WTC11 (cell line): ENCODE measurements at places on chromosomes 11 and 22. TPM values are rescaled to one million over a fixed set of nuclear protein-coding genes. Genes with fewer than 3 reads are reported as not detected.
A peak's percentile ranks its signal among the peaks of the same experiment; 100 is the strongest.

GRCh38 chr11:64006398-64006797 is 20.2 kb downstream of the OTUB1 start:
- peaks cover 98% of the 10 kb centered on the region for H3K27me3 ChIP-seq
- no peak overlapping the region for H3K27ac ChIP-seq
- peaks cover 8% of the 10 kb centered on the region for H3K36me3 ChIP-seq
- 0 out of 2 replicates have a peak overlapping the region, but pooled peaks have one; percentile 69 for H3K4me3 ChIP-seq

DNA sequence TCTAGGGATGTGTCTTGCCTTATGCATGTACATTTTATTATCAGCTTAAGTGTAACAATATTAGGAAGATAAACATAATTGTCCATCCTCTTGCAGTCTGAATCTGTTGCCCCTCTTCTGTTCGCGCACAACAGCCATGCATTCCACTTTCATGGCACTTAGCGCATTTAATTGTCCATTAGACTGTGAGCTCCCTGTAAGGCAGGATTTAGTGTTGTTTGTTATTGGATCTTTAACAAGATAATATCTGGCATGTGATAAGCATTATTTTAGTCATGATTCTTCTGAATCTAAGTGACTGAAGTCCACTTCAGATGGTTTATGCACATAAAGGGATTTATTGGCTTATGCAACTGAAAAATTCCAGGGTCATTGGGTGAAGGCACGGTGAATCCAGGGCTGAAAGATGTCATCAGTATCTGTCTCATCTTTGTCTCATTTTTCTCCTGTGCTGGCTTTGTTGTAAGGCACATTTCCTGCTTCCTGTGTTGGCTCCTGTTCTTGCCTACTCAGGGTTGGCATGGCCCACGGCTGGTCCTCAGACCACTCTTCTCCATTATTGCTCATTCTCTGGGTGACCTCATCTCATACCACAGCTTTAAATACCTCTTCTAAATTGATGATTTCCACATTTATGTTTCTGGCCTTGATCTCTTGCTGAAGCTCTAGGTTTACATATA is 37.6 kb downstream of the ATXN10 start:
- peak overlapping the region; percentile 10; the same call in 1 of the 2 replicates for H3K27ac ChIP-seq
- H3K4me3 ChIP-seq, result no peak overlapping the region
- H3K36me3 ChIP-seq, result peaks cover 16% of the 10 kb centered on the region
- no peaks in the 10 kb centered on the region for H3K4me1 ChIP-seq
- no peaks in the 10 kb centered on the region for H3K27me3 ChIP-seq

GRCh38 chr11:12901272-12901671 is 107.8 kb upstream of the RASSF10 start:
- H3K27me3 ChIP-seq, result no peaks in the 10 kb centered on the region
- H3K36me3 ChIP-seq, result peaks cover 36% of the 10 kb centered on the region
- DNase-seq, result no peak
- H3K27ac ChIP-seq, result no peak overlapping the region
- H3K4me1 ChIP-seq, result peaks cover 17% of the 10 kb centered on the region

GRCh38 chr22:49009359-49010063 is 818.2 kb downstream of the BRD1 start:
- H3K27ac ChIP-seq, result no peak overlapping the region
- H3K36me3 ChIP-seq, result no peaks in the 10 kb centered on the region
- H3K27me3 ChIP-seq, result no peaks in the 10 kb centered on the region
- H3K4me1 ChIP-seq, result no peaks in the 10 kb centered on the region

DNA sequence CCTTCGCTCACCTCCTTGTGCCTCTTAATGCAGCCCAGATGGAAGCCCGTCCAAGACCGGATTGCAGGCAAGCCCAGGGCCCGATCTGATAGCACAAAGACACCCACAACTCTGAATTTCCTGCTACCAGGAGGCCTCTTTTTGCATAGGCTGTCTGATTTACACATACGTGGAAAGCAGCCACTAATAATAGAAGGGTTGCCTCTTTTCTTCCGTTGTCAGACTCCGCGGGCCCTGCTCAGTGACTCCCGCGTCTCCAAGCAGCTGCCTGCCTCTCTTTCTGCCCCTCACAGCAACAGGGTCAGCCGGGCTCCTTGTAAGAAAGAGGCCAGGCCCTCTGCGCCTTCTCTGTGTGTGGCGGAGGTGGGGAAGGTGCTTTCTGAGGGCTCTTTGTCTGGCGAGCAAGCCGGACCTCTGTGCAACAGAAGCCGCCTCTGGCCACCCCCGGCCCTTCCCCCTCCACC is 26.7 kb downstream of the FLI1 start:
- no peaks in the 10 kb centered on the region for H3K36me3 ChIP-seq
- no peak overlapping the region for H3K27ac ChIP-seq
- peaks cover 33% of the 10 kb centered on the region for H3K27me3 ChIP-seq

DNA sequence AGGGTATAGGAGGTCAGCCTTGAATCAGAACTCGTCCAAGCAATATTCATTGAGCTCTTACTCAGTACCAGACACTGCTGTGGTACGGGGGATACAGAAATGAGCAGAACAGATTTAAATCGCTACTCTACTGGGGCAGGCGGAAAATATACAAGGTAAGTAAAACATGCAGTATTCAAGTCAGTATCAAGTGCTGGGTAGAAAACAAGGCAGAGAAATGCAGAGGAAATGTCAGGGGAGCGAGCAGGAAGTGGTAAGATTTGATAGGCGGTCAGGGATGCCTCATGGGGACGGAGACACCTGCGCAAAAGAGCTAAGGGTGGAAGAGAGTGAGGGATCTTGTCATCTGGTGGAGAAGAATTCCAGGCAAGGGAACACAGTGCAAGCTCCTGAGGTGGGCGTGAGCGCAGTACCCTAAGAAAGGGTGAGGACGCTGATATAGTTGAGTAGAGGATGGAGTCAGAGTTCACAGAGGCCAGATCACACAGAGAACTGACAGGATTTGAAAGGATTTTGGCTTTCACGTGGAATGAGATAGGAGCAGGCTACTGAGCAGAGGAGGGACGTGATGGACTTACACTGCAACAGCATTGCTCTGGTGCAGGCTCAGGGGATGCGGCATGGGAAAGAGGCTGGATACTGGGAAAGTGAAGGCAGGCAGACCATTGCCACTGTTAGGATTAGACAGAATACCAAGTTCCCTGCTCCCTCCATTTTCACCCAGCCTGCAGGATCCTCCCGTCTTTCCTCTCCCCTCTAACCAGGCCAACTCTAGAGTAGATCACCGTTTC is 35.8 kb downstream of the SC5D start:
- no peaks in the 10 kb centered on the region for H3K36me3 ChIP-seq
- H3K27ac ChIP-seq, result no peak overlapping the region
- peaks cover 2% of the 10 kb centered on the region for H3K4me1 ChIP-seq
- H3K27me3 ChIP-seq, result no peaks in the 10 kb centered on the region; the same call in 1 of the 2 replicates

- DNase-seq, result no peak
- H3K4me3 ChIP-seq, result no peak overlapping the region
- H3K4me1 ChIP-seq, result no peaks in the 10 kb centered on the region
- no peak overlapping the region for H3K27ac ChIP-seq
Observed at GRCh38 chr11:1234771-1235305, 12.0 kb downstream of the MUC5B start.

- no peaks in the 10 kb centered on the region for H3K27me3 ChIP-seq
- no peak overlapping the region for H3K27ac ChIP-seq
- no peaks in the 10 kb centered on the region for H3K4me1 ChIP-seq
- DNase-seq, result no peak
Observed at GRCh38 chr22:47114813-47115517, 352.5 kb downstream of the TBC1D22A start.

GRCh38 chr11:30938171-30938570 is 352.0 kb upstream of the MPPED2 start:
- H3K27ac ChIP-seq, result no peak overlapping the region
- H3K4me1 ChIP-seq, result no peaks in the 10 kb centered on the region
- peaks cover 11% of the 10 kb centered on the region for H3K36me3 ChIP-seq
- H3K27me3 ChIP-seq, result peaks cover 3% of the 10 kb centered on the region; the same call in 1 of the 2 replicates

DNA sequence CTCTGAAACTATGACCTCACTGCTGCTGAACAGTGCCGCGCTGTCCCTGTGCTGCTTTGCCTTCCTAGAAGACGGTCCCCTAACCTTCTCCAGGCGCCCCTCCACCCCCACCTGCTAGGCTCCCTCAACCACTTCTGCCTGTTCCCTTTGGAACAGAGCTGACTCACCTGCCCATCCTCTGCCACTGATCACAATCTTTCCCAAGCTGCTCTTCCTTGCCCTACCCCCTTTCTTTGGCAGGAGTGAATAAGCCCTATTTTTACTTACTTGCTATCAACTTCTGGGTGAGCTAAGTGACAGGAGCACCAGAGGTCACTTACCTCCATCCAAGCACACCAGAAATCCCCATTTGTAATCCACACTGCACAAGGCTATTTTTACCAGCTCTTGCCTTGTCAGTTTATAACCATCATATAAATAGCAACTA is 116.0 kb upstream of the BID start:
- H3K27me3 ChIP-seq, result no peaks in the 10 kb centered on the region
- no peak for DNase-seq
- no peak overlapping the region for H3K4me3 ChIP-seq
- peaks cover 27% of the 10 kb centered on the region for H3K36me3 ChIP-seq

- H3K27ac ChIP-seq, result no peak overlapping the region
- H3K36me3 ChIP-seq, result no peaks in the 10 kb centered on the region
- H3K4me1 ChIP-seq, result no peaks in the 10 kb centered on the region; the same call in none of the 2 replicates
- no peaks in the 10 kb centered on the region; the same call in 1 of the 2 replicates for H3K27me3 ChIP-seq
Observed at GRCh38 chr11:118056806-118057205, 20.1 kb upstream of the TMPRSS4 start.

DNA sequence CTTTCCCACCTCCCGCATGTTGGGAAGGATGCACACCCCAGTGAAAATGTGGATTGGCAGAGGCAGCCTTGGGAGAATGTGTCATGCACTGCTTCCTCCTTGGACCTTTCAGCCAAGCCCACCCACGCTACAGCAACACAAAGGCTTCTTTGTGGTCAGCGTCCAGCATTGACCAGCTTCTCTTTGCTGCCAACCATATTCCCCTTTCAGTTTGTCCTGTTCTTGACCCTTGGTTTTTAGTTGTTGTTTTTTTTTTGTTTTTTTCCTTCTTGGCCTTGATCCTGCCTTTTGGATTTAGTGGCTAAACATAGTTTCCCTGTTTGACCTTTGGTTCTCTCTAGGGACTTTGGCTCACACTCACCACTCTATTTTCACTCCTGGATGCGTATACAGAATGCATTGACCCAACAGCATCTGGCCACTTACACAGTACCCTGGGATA is 573.6 kb downstream of the INSC start:
- peaks cover 16% of the 10 kb centered on the region for H3K4me1 ChIP-seq
- H3K27ac ChIP-seq, result no peak overlapping the region
- H3K4me3 ChIP-seq, result no peak overlapping the region
- H3K27me3 ChIP-seq, result peaks cover 3% of the 10 kb centered on the region; the same call in 1 of the 2 replicates
- no peak for DNase-seq
- H3K36me3 ChIP-seq, result peaks cover 10% of the 10 kb centered on the region

GRCh38 chr22:48576333-48577013 is 1251.2 kb downstream of the BRD1 start:
- H3K4me3 ChIP-seq, result no peak overlapping the region
- H3K27ac ChIP-seq, result no peak overlapping the region
- DNase-seq, result peak; percentile 67
- peaks cover 14% of the 10 kb centered on the region for H3K4me1 ChIP-seq
- peaks cover 13% of the 10 kb centered on the region for H3K27me3 ChIP-seq
- peaks cover 8% of the 10 kb centered on the region for H3K36me3 ChIP-seq

DNA sequence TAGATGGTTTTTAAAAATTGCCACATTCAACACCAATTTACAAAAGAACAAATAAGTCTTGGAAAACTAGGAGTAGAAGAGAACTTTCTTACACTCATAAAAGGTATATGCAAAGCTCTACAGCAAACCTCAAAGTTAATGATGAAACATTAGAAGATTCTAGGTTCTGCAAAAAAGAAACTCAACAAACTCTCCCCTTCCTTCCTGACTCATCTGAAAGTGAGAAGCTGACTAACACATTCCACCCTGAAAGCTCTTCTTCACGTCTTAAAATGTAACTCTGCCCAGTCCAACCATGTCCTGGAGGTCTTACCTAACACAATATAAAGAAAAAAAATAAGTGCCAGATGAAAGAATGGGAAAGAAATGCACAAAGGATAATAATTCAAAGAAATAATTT is 218.9 kb upstream of the ISX start:
- peaks cover 28% of the 10 kb centered on the region for H3K36me3 ChIP-seq
- DNase-seq, result no peak
- H3K27me3 ChIP-seq, result peaks cover 4% of the 10 kb centered on the region
- H3K4me3 ChIP-seq, result no peak overlapping the region
- no peak overlapping the region for H3K27ac ChIP-seq
- H3K4me1 ChIP-seq, result peaks cover 48% of the 10 kb centered on the region

GRCh38 chr11:47028195-47029093 is 91.9 kb downstream of the CSTPP1 start:
- H3K4me3 ChIP-seq, result no peak overlapping the region
- no peak for DNase-seq
- no peaks in the 10 kb centered on the region for H3K27me3 ChIP-seq
- no peaks in the 10 kb centered on the region for H3K36me3 ChIP-seq
- H3K27ac ChIP-seq, result no peak overlapping the region
- H3K4me1 ChIP-seq, result peaks cover 6% of the 10 kb centered on the region

DNA sequence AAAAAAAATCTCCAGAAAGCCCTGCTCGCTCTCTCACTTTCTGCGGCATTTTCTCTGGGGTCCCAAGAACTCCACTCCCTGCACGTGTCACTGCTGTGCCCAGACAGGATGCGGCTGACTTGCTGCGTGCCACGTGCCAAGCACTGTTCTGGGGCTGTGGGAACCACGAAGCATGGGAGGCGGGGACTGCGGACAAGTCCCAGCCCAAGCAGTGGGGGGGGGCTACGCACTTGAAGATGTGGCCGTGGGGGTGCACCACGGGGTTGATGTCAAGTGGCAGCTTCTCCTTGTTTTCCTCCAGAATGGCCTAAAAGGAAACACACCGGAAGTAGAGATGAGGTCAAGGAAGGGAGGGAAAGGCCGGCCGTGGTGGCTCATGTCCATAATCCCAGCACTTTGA is 10.8 kb downstream of the TTLL12 start:
- no peak overlapping the region for H3K4me3 ChIP-seq
- H3K4me1 ChIP-seq, result no peaks in the 10 kb centered on the region
- peak overlapping the region; percentile 36; the same call in 1 of the 2 replicates for H3K27ac ChIP-seq
- no peaks in the 10 kb centered on the region for H3K27me3 ChIP-seq
- peaks cover 59% of the 10 kb centered on the region for H3K36me3 ChIP-seq

GRCh38 chr22:42365111-42365865 is 66.9 kb downstream of the NFAM1 start:
- DNase-seq, result peak; percentile 46
- peak overlapping the region; percentile 86 for H3K4me3 ChIP-seq
- H3K4me1 ChIP-seq, result peaks cover 56% of the 10 kb centered on the region
- peaks cover 3% of the 10 kb centered on the region; the same call in 1 of the 2 replicates for H3K36me3 ChIP-seq

Gene VSTM5
- total RNA-seq, result 0.27 to 0.35 TPM (median 0.32 TPM) in 3 replicates

Gene TRIM51
- not detected in 3 replicates for total RNA-seq

Gene SMTNL1
- total RNA-seq, result 0.26 to 0.39 TPM (median 0.34 TPM) in 3 replicates

Gene FGF3
- total RNA-seq, result not detected in 3 replicates

Gene TEAD1
- total RNA-seq, result 58.9 to 79.9 TPM (median 62.0 TPM) in 3 replicates

Gene PIH1D2
- 0.71 to 0.85 TPM (median 0.71 TPM) in 3 replicates for total RNA-seq
